ENCODE measurements at places on chromosomes 3 and 15.
A peak's percentile ranks its signal among the peaks of the same experiment; 100 is the strongest.

DNA sequence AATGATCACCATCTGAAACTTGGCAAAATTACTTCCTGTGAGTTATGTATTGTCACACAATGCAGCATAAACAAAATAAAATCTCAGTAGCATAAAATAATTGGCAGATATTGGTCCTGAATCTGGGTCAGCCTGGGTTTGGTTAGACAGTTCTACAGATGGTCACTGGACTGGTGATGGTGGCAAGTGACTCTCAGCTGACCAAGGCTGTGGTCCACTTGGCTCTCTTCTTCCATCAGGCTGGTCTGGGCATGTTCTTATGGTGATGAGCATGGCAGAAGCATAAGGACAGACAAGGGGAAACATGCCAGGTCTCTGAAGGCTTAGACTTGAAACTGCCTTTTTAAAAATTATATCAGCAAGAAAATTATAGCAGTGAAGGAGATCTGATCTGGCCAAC is 1205.0 kb upstream of the EPHA6 start:
- no peak for DNase-seq

GRCh38 chr15:64681424-64682024 is 93.9 kb downstream of the RBPMS2 start:
- peak; percentile 69 for DNase-seq

DNA sequence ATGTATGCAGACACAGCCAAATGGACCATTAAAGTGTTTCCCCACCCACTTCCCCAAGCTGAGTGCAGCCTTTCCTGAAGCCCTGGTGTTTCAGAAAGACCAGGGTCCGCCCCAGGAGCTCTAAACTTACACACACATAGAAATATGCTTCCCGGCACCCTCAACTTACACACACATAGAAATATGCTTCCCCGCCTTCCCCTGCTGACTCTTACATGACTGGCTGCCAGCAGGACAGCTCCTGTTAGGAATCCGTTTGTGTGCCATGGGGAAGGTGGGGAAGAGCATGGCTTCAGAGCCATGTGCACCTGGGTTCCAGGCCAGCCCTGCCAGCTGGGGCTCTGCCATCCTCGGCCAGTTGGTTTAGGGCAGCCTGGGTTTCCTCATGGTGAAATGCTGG is 3.6 kb downstream of the CLEC3B start:
- DNase-seq = no peak

GRCh38 chr15:24394303-24394702 is 281.3 kb upstream of the NPAP1 start:
- no peak for DNase-seq

DNA sequence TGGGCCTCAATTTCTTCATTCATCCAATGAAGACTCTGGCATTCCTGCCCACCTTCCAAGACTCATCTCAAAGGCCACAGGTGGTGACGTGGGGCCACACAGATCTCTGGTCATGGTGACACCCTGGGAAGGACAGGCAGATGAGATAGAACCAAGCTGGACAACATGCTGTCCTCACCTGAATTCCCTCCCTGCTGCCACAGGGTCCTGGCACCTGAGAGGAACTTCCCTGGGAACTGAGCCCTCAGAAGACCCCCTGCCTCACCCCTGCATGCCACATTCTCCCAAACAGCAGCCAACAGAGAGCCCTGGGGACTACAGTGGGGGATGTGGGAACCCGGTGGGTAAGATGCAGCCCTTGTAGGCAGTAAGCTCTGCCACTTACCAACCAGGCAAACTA is 10.7 kb downstream of the KLF15 start:
- no peak for DNase-seq

DNA sequence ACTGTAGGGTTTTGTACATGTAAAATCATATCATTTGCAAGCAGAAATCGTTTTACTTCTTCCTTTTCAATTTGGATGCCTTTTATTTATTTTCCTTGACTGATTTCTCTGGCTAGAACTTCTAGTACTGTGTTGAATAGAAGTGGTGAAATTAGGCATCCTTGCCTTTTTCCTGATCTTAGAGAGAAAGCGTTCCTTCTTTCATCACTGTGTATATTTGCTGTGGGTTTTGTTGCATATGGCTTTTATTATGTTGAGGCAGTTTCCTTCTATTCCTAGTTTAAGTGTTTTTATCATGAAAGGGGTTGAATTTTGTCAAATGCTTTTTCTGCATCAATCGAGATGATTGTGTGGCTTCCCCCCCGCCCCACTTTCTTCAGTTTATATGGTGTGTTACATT is 140.9 kb downstream of the ATG7 start:
- DNase-seq = no peak

GRCh38 chr3:190288836-190289235 is 33.4 kb downstream of the CLDN1 start:
- DNase-seq = no peak

DNA sequence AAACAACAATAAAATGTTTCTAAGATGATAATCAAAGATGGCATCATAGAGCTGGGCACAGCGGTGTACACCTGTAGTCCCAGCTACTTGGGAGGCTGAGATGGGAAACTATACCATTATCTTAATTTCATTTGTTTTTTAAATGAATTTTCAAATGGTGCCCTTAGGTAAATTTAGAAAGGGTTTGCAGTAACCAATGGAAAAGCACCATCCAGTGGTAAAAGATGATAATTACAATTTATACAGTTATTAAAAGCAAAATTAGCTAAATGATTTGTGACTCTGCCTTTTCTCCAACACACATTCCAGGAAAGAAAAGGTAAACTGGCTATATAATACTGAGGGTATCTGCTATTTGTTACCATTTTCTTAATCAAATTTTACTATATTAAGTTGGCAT is 14.4 kb upstream of the ANKRD28 start:
- no peak for DNase-seq

DNA sequence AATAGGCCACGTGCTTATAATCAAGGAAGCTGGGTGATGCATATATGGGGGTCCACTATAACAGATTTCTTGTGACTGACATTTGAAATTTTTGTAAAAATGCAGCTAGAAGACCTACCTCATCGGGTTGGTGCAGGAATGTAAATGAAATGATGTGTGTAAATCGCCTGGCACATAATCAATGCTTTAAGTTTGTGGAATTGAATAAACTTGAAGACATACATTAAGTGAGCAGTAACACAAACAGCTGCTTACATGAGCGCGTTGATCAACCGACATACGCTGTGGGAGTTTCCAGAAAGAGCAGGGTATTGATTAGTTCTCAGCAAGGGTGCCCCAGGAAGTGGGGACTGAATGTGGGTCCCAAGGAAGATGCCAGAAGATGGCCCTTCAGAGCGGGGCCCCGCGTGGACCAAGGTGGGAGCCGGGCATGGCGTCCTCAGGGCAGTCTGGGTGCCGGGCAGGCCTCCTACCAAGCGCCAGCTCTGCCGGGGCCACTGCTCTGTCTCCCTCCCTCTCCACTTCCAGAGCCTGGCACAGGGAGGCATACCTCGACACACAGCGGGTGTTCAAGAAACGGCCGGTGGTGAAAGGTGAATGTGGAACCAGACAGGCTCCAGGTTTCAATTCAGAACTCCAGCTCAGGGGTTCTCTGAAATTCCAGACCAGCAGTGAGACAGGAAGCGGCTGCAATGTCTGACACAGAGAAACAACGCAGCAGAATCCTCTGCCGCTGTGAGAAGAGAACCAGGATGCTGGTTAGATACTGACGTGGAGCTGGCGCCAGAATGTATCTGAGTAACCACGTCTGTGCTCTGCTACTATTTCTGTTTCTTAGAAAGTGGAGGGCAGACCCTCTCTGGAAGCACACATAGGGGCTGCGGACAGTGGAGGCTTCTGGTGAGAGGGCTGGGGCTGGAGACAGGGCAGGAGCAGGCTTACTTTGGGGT is 12.6 kb downstream of the BFSP2 start:
- no peak for DNase-seq

DNA sequence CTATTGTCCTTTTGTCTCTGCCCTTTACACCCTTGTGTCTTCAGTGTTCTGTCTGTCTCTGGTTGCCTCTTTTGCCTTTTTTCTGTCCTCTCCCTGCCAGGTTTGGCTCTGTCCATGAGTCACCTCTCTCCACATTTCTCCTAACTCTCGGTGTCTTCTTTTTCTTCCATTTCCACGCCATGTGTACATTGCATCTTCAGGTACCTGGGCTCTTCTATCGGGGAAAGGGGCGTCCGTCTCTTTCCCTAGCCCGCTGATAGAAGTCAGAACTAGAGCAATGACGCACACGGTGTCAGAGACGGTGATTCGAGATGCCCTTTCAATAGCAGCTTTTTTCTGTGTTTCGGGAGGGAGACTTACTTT is 641 bp downstream of the OPA1 start:
- no peak for DNase-seq

GRCh38 chr15:72135719-72136118 is 17.5 kb downstream of the SENP8 start:
- no peak for DNase-seq

DNA sequence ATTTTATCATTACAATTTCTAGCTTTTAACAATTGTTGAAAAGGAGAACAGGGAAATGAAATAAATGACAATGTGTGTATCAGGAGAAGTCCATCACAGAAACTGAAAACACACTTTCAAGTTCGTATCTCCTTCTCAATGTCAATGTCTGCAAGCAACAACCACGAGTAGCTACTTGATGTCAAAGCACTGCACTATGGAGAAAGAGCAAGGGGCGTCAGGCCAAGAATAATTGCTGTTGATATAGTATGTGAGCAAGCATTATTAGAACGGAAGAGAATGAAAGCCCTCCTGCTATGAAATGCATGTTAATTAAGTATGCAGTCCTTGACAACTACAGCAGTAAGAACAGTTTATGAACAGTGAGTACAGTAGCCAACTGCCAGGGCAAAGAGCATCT is 1250.1 kb downstream of the ZPLD1 start:
- DNase-seq = no peak
